HuH-7 (cell line): ENCODE measurements at places on chromosomes 3 and 15.

DNA sequence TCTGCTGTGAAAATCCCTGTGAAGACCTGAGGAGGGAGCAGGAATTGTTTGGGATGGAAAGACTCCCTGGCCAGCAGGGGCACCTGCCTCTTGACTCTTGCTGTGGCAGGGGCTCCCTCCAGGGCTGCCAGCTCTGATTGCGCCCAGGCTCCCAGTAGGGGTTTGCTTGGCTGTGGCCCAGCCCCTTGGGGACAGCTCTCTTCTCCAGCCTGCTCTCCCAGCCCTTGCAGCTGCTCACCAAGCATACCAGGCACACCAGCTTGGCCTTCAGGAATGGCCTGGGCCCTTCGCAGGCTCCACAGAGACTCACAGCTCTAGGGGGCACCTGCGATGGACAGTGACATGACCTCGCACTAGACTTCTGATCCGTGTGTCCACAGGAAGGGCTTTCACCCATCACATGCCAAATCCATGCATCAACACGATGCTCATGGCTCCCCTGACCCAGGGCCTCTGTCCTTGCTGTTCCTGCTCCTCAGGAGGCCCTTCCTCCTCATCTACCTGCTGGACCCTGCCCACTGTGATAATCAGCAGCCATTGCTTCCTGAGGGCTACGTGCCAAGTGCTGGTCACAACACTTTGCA, 61.8 kb downstream of the SCN5A start:
- no peak for DNase-seq

GRCh38 chr15:52257734-52258062, 37.9 kb downstream of the MYO5C start:
- DNase-seq: no peak

DNA sequence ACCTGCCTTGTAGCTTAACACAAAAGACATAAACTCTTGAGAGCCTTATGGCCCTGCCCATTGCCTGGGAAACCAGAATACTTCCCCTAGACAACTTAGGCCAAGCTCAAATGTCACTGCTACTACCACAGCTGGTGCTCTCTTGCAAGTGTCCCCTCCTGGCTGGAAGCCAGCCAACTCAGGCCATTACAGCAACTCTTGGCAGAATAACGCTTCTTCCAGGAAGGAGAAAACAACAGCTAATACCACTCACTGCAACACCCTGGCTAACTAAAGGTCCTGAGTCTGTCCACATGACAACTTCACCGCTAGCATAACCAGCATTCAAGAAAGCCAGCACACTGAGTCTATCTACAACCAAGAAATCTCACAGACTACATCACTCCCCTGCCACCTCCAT, 5.1 kb upstream of the B4GALT4 start:
- DNase-seq: no peak

- no peak for DNase-seq
Measured at GRCh38 chr3:191492601-191493000, 31.6 kb downstream of the PYDC2 start.

GRCh38 chr15:60795471-60795870, 316.5 kb upstream of the ICE2 start:
- DNase-seq: no peak

- DNase-seq: no peak
Measured at GRCh38 chr15:77454951-77455350, 34.3 kb downstream of the HMG20A start.

- no peak for DNase-seq
Measured at GRCh38 chr15:57637846-57638245, 46.1 kb downstream of the MYZAP start.

- DNase-seq: no peak
Measured at GRCh38 chr15:91444656-91445055, 344.6 kb downstream of the SV2B start.
